ENCODE measurements at places on chromosomes 3 and 15.

DNA sequence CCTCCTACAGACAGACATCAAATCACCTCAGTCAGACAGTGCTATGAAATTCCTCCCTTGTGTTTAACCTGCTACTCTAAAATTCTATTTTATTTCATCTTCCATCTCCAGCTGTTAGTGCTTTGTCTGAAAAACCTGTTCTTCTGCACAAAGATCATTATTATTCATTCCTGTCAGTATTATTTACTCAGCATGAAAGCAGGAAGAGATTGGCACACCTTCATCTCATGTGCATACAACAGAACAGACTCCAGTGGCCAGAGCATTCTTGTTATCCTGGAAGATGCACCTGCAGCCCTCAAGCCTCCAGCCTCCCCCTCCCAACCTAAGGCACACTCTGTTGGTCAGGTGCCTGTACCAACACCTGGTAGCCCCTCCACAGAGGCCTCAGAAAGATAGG lies 1.8 kb upstream of the ROPN1B start:
- no peak for DNase-seq

- no peak for DNase-seq
These were observed 203.4 kb downstream of the MEIS2 start for GRCh38 chr15:36896949-36897348.

DNA sequence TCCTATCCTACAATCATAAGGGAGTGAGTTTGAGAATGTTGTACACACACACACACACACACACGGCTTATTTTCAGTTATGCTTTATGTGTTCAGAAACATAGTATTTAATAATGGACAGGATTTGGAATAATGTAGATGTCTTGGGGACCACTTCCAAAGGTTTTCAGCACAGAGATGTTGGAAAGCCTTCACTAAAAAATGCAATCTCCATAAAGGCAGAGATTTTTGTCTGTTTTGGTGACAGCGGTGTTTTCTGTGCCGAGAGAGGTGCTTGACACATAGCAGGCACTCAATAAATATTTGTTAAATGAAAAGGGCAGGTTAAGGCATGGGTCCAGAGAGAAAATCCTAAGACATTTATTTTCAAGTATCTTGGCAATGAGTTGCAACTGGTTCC lies 428.2 kb upstream of the RGMA start:
- no peak for DNase-seq

DNA sequence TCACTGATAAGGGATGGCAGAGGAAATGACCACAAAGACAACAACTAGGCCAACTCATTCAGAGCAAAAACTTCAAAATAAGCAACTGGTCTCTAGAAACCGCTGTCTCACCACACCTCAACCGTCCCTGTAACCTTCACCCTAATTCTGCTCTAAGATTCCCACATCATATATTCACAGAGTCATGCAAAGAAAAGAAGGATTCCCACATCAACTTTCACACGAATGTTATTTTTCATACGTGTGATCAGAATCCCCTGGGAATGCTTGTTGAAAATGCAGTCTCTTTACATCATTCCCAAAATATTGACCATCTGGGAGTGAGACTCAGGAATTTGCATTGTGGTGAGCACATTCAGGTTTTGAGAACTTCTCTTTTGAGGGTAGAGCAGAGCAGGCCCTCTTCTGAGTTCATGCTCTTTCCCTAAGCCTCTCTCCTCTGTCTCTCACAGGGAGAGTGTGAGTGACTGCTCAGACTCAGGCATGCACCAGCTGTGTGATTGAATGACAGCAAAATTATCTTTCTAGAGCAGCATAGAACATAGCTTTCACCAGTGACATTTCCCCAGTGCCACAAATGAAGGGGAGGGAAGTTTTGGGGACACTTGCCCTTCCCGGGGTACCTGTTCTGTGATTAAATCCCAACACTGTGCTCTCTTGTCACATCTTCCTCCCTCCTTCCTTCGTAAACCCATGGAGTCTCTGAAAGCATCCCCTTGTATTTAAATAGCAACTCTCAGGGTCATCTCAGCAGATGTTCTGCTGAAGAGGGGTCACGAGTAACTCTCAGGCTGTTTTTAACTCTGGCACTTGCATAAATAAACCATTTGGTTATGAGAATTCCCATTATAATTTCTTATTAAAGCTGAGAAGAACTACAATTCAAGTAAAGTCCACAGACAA lies 170.9 kb downstream of the PLCL2 start:
- no peak for DNase-seq

- no peak for DNase-seq
These were observed 50.1 kb downstream of the UMPS start for GRCh38 chr3:124780356-124780755.

DNA sequence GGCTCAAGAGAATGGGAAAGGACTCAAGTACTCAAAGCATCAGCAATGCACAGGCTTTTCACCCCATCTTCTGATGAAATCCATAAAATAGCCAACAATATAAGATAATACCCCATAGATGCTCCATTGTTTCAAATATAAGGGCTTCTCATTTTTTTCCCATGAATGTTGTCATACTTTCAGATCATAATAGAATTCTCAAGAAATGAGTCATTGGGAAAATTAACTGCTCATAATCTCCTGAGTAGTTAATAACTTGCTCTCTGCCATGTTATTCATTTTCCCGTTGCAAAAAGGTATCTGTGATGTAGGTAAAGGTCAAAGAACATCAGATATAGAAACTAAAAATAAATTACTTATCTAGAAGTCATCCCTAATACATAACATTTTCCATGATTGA lies 121.9 kb downstream of the NSUN3 start:
- no peak for DNase-seq

DNA sequence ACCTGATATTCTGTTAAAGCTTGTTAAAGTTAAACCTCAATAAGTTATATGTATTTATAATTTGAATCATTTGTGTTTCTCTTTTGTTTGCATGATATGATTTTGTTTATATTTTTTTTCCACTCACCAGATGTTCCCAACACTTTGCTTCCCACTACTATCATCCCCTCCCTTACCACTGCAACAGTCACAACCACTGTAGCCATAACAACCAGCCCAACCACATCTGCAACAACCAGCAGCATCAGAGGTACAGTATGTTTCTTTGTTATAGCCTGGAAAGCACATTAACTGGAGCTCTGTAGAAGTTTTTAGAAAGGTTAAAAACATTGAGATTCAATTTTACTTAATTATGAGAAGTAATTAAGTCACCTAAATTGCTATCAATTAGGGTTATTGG lies 1011.9 kb downstream of the VGLL3 start:
- DNase-seq, result no peak

- no peak for DNase-seq
These were observed 22.9 kb downstream of the BTLA start for GRCh38 chr3:112476346-112476745.
